ENCODE measurements at places on chromosomes 12 and 14.

GRCh38 chr12:94218233-94218632 is 69.9 kb downstream of the PLXNC1 start:
- no peak for DNase-seq

DNA sequence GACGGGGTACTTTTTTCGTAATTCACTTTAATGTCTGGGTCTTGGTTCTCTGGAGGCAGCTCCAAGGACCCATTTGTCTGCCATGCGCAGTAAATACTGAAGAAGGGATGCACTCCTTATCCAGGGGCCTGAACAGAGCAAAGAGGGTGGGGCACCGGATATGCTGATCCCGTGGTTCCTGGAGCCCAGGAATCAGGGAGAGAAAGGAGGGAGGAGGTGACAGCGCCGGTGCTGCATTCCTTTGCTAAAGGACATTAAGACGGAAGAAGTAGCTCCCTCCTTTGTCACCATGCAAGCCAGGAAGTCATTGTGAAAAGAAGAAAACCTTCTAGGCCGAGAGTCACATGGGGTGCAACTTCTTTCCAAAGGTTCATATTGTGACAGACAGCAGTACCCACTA is 1057.7 kb downstream of the VRK1 start:
- no peak for DNase-seq

DNA sequence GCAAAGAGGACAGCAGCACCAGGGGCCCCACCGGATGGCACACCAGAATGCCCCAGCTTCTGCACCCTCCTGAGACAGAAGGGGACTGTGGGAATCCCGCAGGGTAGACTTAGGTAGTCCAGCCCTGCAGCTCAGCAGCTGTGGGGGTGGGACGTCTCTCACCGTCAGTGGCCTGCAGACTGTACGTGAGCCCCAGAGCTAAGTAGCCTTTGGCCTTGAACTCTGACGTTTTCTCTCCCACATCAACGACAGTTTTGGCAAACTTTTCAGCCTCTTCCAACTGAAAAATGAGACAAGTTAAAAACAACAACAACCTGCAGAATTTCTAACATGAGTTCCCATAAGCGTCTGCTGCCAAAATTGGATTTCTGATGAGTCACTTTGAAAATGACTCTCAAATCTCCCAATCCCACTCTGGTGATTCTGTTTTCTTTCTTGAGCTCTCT is 161.4 kb downstream of the TTC7B start:
- no peak for DNase-seq

DNA sequence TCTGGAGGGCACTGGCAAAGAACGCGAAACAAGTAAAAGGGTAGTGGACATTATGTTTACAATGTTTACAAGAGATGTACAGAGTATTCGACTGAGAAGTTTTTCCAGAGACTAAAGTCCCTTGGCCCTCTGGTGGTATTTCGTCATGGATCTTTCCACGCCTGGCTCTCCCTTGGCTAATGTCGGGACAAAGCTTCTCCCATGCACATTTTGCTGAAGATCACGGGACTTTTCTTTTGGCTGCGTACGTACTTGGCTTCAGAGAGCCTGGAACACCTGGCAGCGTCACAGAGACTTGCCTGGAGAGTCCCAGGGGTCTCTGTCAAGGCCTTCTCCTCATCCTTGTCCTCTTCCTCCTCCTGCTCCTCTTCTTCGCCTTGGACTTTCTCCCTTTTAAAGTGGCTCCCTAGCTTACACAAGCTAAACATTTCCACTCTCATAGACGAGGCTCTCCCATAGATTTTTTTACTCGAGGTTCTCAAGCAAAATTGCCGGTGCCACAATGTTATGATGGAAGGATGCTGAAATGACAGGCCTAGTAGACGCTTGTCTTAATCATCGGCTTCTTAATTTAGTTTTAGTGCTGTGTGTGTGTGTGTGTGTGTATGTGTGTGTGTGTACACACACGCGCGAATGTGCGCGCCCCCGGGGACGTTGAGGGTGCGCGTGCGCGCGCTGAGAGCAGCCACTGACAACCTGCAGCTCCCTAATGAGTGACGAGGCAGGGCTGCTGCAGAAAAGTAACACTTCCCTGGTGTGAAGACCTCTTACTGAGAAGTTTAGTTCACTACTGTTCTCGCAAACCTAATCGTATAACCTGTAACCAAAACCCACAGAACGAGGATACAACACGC is 4.9 kb upstream of the FOXG1 start:
- DNase-seq, result no peak
